ENCODE measurements at places on chromosomes 4 and X. TPM values are rescaled to one million over a fixed set of nuclear protein-coding genes. Genes with fewer than 3 reads are reported as not detected.

NSUN7 gene
- total RNA-seq: 35.3 TPM

NHSL2 gene
- total RNA-seq: 1.6 TPM

GRCh38 chrX:15349046-15349445 is 13.7 kb upstream of the PIGA start:
- DNase-seq: peak; percentile 70
- H3K27ac ChIP-seq: no peak overlapping the region
- H3K36me3 ChIP-seq: no peaks in the 10 kb centered on the region
- no peak overlapping the region for H3K4me3 ChIP-seq
- H3K4me1 ChIP-seq: no peaks in the 10 kb centered on the region

- H3K27ac ChIP-seq: no peak overlapping the region
- H3K27me3 ChIP-seq: no peaks in the 10 kb centered on the region
- H3K4me3 ChIP-seq: no peak overlapping the region
- no peaks in the 10 kb centered on the region for H3K4me1 ChIP-seq
- H3K36me3 ChIP-seq: no peaks in the 10 kb centered on the region
Observed at GRCh38 chr4:23746672-23747071, 143.2 kb downstream of the PPARGC1A start.

- no peak overlapping the region for H3K27ac ChIP-seq
- H3K4me3 ChIP-seq: no peak overlapping the region
- no peaks in the 10 kb centered on the region for H3K27me3 ChIP-seq
- no peaks in the 10 kb centered on the region for H3K36me3 ChIP-seq
- peaks cover 3% of the 10 kb centered on the region for H3K4me1 ChIP-seq
Observed at GRCh38 chr4:147589586-147589985, 27.6 kb upstream of the TMEM184C start.

TMEM35A gene
- total RNA-seq: not detected

- H3K4me3 ChIP-seq: no peak overlapping the region
- no peak overlapping the region for H3K27ac ChIP-seq
- H3K4me1 ChIP-seq: no peaks in the 10 kb centered on the region
- H3K36me3 ChIP-seq: no peaks in the 10 kb centered on the region
- no peak for DNase-seq
Observed at GRCh38 chr4:108078024-108078733, 88.5 kb downstream of the HADH start.

DNA sequence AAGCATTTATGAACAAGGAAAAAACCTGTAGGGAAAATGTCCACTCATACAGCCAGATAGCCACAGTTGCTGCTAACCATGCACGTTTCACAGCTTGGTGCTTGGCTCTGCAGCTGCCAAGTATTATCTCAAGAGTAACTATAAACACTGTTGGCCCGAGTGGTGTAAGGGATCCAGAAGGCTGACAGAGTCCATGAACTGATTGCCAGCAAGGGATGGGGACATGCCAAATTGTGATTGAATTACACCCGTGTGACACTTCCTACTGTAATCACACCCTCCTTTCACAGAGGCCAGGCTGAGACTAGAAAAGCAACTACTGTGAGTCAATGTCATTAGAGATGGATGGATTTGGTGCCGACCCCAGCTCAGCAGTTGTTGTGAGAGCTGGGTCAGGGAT is 223.9 kb upstream of the ANKRD50 start:
- no peaks in the 10 kb centered on the region for H3K36me3 ChIP-seq
- DNase-seq: peak; percentile 80
- H3K4me1 ChIP-seq: peaks cover 35% of the 10 kb centered on the region
- H3K27ac ChIP-seq: peak overlapping the region; percentile 54
- no peak overlapping the region for H3K4me3 ChIP-seq

DNA sequence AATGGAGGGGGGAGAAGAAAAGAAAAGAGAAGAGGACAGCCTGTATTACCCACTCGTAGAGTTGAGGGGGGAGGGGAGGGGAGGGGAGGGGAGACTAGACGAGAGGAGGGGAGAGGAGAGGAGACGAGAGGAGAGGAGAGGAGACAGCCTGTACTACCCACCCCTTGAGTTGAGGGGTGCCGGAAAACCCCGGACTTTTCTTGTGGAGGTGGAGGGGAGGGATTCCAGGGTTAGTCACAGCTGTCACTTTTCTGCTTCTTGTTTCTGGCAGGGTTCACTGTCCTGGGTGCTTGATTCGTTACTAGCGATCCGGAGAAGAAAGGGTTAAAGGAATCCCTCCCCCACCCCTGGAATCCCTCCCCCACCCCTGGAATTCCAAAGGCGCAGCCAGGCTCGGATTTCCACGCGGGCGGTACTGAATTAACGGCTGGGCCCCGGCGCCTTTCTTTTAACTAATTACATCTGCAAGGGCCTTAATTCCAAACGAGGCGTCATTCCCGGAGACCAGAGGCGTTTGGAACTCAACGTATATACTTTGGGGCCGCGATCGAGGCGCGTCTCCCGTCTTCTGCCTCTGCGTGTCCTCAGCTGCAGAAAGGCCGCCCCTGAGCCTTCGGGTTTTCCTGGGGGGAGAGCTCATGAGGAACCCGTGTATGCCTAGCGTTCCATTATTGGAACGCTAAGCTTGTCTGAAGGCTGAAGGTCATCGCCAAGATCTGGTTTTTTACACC is 20.1 kb upstream of the CSF2RA start:
- peaks cover 10% of the 10 kb centered on the region for H3K4me1 ChIP-seq
- H3K36me3 ChIP-seq: no peaks in the 10 kb centered on the region
- no peak for DNase-seq
- peaks cover 9% of the 10 kb centered on the region for H3K27me3 ChIP-seq

DNA sequence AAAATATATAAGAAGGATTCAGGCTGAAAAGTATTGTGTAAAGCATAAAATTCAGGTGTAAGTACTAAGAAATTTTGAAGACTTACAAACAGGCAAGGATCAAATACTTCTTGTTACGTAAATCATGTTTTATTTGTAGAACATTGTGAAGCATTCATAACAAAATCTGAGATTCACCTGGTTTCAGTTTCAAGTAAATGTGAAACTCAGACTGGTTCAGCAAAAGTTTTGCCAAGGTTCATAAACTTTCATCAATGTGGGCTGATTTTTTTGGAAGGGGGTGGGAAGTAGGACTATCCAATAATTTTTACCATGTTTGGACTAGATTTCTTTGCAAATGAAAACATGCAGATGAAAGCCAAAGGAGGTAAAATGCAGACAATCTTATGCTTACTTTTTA is 527.7 kb downstream of the ANKRD50 start:
- DNase-seq: no peak
- no peaks in the 10 kb centered on the region for H3K36me3 ChIP-seq
- H3K27ac ChIP-seq: no peak overlapping the region
- H3K27me3 ChIP-seq: no peaks in the 10 kb centered on the region

GRCh38 chr4:88630756-88631155 is 38.5 kb downstream of the HERC3 start:
- H3K4me3 ChIP-seq: no peak overlapping the region
- H3K27me3 ChIP-seq: no peaks in the 10 kb centered on the region
- no peak overlapping the region for H3K27ac ChIP-seq
- no peaks in the 10 kb centered on the region for H3K36me3 ChIP-seq
- H3K4me1 ChIP-seq: no peaks in the 10 kb centered on the region

DNA sequence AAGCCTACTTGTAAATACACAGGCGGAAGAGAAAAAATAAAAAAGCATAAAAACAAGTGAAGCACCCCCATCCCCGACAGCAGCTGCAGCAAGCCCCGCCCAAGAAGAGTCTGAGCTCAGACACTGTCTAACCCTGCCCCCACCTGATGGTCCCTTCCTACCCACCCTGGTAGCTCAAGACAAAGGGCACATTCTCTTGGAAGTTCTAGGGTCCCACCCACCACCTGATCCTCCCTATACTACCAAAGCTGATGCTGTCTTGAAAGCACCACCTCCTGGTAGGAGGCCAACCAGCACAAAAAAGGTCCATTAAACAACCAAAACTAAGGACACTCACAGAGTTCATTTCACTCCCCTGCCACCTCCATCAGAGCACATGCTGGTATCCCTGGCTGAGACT is 308.2 kb downstream of the KLHL13 start:
- H3K27ac ChIP-seq: no peak overlapping the region
- H3K27me3 ChIP-seq: no peaks in the 10 kb centered on the region
- no peaks in the 10 kb centered on the region for H3K36me3 ChIP-seq
- no peak overlapping the region for H3K4me3 ChIP-seq
- no peak for DNase-seq

- no peak overlapping the region for H3K4me3 ChIP-seq
- DNase-seq: no peak
Observed at GRCh38 chr4:72496119-72496518, 72.9 kb downstream of the ADAMTS3 start.

RPA4 gene
- total RNA-seq: 2.9 TPM

- peak overlapping the region; percentile 14 for H3K27ac ChIP-seq
- no peaks in the 10 kb centered on the region for H3K36me3 ChIP-seq
- DNase-seq: no peak
- peaks cover 3% of the 10 kb centered on the region for H3K4me1 ChIP-seq
- no peak overlapping the region for H3K4me3 ChIP-seq
Observed at GRCh38 chrX:101430457-101431078, 22.5 kb downstream of the HNRNPH2 start.

KLHL5 gene
- total RNA-seq: 5.9 TPM

DNA sequence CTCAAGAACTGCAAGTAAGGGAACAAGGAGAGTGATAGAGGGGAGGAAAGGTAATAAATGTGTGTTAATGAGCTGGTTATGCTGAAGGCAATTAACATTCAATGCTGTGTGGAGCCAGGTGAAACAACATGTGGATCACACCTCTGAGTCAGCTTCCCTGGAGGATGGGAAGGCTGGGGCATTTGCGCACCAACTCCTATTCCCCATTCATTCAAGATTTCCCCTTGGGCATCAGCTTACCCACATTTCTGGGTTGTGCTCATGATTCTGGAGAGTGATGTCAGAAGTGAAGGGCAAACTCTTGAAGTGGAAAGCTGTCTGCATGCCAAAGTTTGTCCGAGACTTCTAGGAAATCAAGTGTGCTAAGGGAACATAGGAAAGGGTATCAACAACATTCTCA is 461.4 kb downstream of the MID1IP1 start:
- no peak for DNase-seq
- no peaks in the 10 kb centered on the region for H3K36me3 ChIP-seq
- no peak overlapping the region for H3K4me3 ChIP-seq
- H3K27me3 ChIP-seq: no peaks in the 10 kb centered on the region

DNA sequence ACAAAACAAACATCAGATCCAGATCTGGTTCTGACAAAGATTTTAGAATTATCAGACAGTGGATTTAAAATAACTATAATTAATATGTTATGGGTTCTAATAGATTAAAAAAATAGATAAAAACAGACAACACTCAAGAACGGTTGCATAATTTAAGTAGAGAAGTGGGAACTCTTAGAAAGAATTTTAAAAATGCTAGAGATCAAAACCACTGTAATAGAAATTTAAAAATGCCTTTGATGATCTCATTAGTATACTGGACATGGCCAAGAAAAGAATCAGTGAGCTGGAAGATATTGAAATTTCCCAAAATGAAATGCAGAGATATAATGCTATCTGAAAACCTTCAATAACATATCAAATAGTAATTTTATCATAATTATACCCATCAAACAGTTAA is 28.3 kb upstream of the DYNLT3 start:
- no peaks in the 10 kb centered on the region for H3K36me3 ChIP-seq
- no peak for DNase-seq
- no peak overlapping the region for H3K4me3 ChIP-seq
- H3K27ac ChIP-seq: no peak overlapping the region
- no peaks in the 10 kb centered on the region for H3K27me3 ChIP-seq

GRCh38 chrX:31138124-31138523 is 66.3 kb upstream of the FTHL17 start:
- H3K4me1 ChIP-seq: no peaks in the 10 kb centered on the region
- no peaks in the 10 kb centered on the region for H3K36me3 ChIP-seq

UNC5C gene
- total RNA-seq: 2.0 TPM

GRCh38 chr4:138310498-138310897 is 68.3 kb upstream of the SLC7A11 start:
- H3K36me3 ChIP-seq: no peaks in the 10 kb centered on the region
- H3K4me3 ChIP-seq: no peak overlapping the region
- peaks cover 12% of the 10 kb centered on the region for H3K4me1 ChIP-seq
- no peak overlapping the region for H3K27ac ChIP-seq
- no peak for DNase-seq
- no peaks in the 10 kb centered on the region for H3K27me3 ChIP-seq

POU3F4 gene
- total RNA-seq: not detected

- no peak overlapping the region for H3K27ac ChIP-seq
- H3K27me3 ChIP-seq: no peaks in the 10 kb centered on the region
Observed at GRCh38 chr4:134798573-134798972, 597.0 kb upstream of the PABPC4L start.

DNA sequence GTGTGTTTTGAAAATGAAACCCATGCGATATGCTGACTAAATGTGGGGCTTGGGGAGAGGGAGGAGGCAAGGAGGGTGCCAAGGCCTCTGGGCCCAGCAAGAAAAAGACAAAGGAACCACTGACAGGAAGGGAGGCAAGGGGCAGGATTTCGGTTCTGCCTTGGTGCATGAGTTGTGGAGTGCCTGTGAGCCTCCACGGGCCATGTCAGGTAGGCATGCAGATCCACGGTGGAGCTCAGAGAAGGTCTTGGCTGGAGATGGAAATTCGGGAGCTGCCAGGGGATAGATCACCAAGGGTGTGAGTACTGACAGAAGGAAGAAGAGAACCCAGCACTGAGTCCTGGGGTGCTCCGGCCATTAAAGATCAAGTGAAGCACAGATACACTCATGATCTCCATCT is 4.1 kb downstream of the EVC2 start:
- no peak overlapping the region for H3K4me3 ChIP-seq
- peaks cover 29% of the 10 kb centered on the region for H3K4me1 ChIP-seq
- no peak overlapping the region for H3K27ac ChIP-seq
- H3K36me3 ChIP-seq: no peaks in the 10 kb centered on the region

SLC9B2 gene
- 14.8 TPM for total RNA-seq

- no peaks in the 10 kb centered on the region for H3K36me3 ChIP-seq
- no peak overlapping the region for H3K4me3 ChIP-seq
- H3K27me3 ChIP-seq: no peaks in the 10 kb centered on the region
- no peak for DNase-seq
- no peaks in the 10 kb centered on the region for H3K4me1 ChIP-seq
Observed at GRCh38 chr4:162841753-162842152, 324.9 kb downstream of the NAF1 start.

- peaks cover 13% of the 10 kb centered on the region for H3K4me1 ChIP-seq
- DNase-seq: no peak
- H3K36me3 ChIP-seq: peaks cover 2% of the 10 kb centered on the region
- no peak overlapping the region for H3K4me3 ChIP-seq
Observed at GRCh38 chrX:100829730-100830129, 9.5 kb downstream of the CSTF2 start.

- no peak overlapping the region for H3K27ac ChIP-seq
- peaks cover 6% of the 10 kb centered on the region for H3K36me3 ChIP-seq
- H3K27me3 ChIP-seq: no peaks in the 10 kb centered on the region
- peaks cover 29% of the 10 kb centered on the region for H3K4me1 ChIP-seq
- DNase-seq: no peak
- H3K4me3 ChIP-seq: no peak overlapping the region
Observed at GRCh38 chr4:24521544-24521943, 62.8 kb downstream of the DHX15 start.

- no peak overlapping the region for H3K4me3 ChIP-seq
- no peaks in the 10 kb centered on the region for H3K4me1 ChIP-seq
Observed at GRCh38 chr4:16322183-16322582, 95.9 kb upstream of the TAPT1 start.

- no peak overlapping the region for H3K4me3 ChIP-seq
- no peaks in the 10 kb centered on the region for H3K27me3 ChIP-seq
- DNase-seq: no peak
Observed at GRCh38 chr4:150023489-150023888, 54.8 kb upstream of the DCLK2 start.
